ENCODE measurements at places on chromosomes 5 and 9. TPM values are rescaled to one million over a fixed set of nuclear protein-coding genes. Genes with fewer than 3 reads are reported as not detected.

DNA sequence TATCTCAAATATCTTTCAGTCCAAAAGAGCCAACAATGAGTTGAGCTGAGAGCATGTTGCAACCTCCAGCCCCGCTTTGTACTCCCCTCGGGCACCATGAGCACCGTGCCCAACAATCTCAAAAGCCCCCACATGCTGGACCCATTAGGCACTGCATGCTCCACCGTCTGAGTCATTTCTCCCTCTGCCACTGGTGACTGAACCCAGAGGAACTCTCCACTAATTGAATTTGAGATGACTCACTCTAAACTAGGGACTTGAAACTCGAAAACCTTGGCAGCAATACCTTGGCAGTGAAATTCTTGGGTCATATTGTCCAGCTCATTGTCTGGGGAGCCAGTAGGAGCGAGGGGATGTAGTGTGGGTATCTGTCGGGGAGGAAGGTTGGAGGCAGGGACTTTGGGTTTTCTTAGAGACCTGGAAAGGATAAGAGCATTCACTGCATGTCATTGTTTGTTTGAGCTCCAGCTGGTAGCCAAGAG is 49.9 kb upstream of the SLIT3 start:
- no peak for DNase-seq
- no peaks in the 10 kb centered on the region for H3K36me3 ChIP-seq
- H3K4me3 ChIP-seq, result no peak overlapping the region

PDZD2 gene
- total RNA-seq, result not detected

DNA sequence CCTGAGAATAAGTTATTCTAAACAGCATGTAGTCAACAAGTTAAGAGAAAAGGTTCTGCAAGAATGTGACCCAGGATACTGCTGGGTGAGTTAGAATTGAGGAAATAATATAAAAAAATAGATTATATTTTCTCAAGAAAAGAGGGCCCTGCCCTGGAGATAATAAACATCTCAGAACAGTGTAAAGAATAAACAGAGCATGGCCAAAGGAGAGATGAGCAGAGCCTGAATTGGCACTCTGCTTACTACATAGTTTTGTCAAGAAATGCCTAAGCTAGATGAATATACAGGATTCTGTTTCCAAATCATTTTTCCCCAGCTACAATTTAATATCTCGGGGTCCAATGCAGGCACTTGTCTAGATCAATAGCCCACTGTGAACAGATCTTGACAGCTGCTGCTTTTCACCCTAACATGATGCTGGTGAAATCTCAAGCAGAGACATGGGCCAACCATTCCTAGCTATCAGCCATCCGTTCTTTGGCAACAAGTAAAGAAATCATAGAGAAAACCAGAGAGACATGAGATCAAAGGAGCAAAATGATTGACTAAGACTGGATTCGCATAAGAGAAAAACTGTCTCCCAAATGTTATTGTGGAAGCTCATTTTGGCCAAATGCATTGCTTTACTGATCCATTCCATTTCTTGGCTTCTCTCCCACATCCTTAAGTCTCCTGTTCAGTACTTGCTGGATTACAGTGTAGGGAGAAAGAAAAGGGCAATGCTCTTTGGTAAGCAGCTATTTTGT is 173.2 kb downstream of the PRELID2 start:
- H3K27ac ChIP-seq, result no peak overlapping the region
- no peak for DNase-seq
- H3K27me3 ChIP-seq, result no peaks in the 10 kb centered on the region
- H3K4me3 ChIP-seq, result no peak overlapping the region
- H3K4me1 ChIP-seq, result no peaks in the 10 kb centered on the region

DNA sequence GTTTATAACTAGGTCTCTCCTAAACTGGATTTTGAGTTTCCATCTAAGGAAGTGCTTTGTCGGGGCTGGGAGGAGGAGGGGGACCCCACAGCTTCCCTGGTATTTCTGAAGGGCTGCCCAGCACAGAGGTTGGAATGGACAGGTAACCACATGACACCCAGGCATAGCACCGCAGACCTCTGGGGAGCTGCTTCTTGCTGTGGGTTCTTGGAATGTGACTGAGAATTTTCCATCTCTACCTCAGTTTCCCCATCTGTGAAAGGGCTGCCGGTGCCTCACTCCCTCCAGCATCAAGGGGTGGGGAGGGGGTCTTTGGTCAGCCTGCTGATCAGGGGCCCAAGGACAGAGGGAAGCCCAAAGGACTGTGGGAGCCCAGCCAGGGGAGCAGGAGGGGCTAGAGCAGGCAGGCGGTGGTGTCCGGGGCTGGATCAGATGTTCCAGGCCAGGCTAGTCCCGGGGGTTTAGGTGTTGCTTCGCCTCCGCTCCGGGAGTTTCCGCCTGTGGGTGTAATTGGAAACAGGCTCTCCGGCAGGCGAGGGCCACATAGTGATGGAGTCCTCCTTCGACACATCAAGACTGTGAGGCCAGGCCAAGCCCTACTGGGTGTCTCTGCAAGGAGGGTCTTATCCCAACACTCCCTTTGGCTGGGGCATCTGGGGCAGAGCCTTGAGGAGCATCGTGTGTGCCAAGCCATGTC is 3.3 kb downstream of the OLFML2A start:
- peaks cover 24% of the 10 kb centered on the region for H3K27me3 ChIP-seq
- no peaks in the 10 kb centered on the region for H3K36me3 ChIP-seq
- peaks cover 6% of the 10 kb centered on the region for H3K4me1 ChIP-seq
- no peak for DNase-seq

DNA sequence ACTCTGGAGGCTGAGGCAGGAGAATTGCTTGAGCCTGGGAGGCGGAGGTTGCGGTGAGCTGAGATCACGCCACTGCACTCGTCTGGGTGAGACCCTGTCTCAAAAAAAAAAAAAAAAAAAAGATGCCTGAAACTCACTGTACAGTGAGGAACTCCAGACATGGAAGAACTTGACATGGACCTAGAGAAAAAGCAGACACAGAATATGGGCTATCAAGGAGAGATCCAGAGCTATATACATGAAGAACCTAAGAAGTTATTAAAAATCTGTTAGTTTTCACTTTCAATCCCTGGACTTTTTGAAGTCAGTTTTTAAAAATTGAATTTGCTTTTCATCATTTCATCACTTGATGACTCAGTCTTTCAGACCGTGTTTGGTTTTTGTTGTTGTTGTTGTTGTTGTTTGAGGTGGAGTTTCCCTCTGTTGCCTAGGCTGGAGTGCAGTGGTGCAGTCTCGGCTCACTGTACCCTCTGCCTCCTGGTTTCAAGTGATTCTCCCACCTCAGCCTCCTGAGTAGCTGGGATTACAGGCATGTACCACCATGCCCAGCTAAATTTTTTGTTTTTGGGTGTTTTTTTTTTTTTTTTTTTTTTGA is 20.3 kb downstream of the PAIP2 start:
- DNase-seq, result no peak
- peaks cover 18% of the 10 kb centered on the region for H3K4me1 ChIP-seq
- no peak overlapping the region for H3K27ac ChIP-seq
- H3K27me3 ChIP-seq, result no peaks in the 10 kb centered on the region
- no peak overlapping the region for H3K4me3 ChIP-seq

GRCh38 chr5:72854419-72854818 is 38.0 kb downstream of the TNPO1 start:
- no peak overlapping the region for H3K27ac ChIP-seq
- DNase-seq, result no peak
- H3K4me3 ChIP-seq, result no peak overlapping the region
- H3K27me3 ChIP-seq, result no peaks in the 10 kb centered on the region
- peaks cover 69% of the 10 kb centered on the region for H3K4me1 ChIP-seq
- H3K36me3 ChIP-seq, result peaks cover 59% of the 10 kb centered on the region

DNA sequence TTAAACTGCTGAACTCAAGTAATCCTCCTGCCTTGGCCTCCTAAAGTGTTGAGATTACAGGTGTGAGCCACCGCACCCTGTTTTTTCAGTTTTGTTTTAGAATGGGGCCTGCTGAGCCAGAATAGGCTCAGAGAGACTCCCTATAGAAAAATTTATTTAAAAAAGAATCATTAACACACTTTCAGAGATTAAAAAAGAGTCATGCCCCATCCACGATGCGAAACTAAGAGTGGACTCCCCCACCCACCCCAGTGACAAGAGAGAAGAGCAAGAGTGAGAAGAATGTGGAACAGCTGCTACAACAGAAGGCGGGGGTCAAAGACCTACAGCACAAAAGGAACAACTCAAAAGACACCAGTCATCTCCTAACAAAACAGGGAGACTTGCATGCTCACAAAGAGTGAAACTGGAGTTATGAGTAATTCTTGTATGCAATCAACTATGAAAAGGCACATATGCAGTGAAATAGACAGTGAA is 47.2 kb downstream of the GLDC start:
- H3K27ac ChIP-seq, result peak overlapping the region; percentile 57
- no peak overlapping the region for H3K4me3 ChIP-seq
- peaks cover 5% of the 10 kb centered on the region for H3K4me1 ChIP-seq
- H3K27me3 ChIP-seq, result no peaks in the 10 kb centered on the region
- DNase-seq, result peak; percentile 39

- no peak overlapping the region for H3K27ac ChIP-seq
- H3K27me3 ChIP-seq, result peaks cover 9% of the 10 kb centered on the region
- H3K36me3 ChIP-seq, result no peaks in the 10 kb centered on the region
- H3K4me3 ChIP-seq, result no peak overlapping the region
These were observed 235.7 kb downstream of the NSG2 start for GRCh38 chr5:174281089-174281760.

DNA sequence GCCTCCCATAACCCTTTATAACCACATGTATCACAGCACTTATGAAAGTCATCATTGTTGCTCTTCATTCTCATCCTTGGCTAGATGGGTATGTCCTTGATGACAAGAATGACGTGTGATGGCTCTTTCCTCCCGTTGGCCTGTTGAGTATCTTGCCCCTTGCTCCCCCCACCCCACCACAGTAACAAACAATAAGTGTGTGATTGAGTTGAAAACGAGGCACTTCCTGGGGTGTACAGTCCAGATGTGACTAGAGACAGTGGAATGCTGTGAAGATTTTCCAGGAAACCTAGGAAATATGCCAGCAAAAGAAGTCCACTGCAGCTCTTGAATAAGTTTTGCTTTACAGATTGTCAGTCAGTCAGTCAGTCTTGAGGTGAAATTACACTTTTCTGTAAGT is 262.5 kb downstream of the ELAVL2 start:
- H3K27me3 ChIP-seq, result no peaks in the 10 kb centered on the region
- H3K27ac ChIP-seq, result no peak overlapping the region

STC2 gene
- 40.9 TPM for total RNA-seq

GRCh38 chr5:54323495-54323894 is 13.1 kb upstream of the ARL15 start:
- no peak for DNase-seq
- H3K36me3 ChIP-seq, result no peaks in the 10 kb centered on the region
- H3K4me3 ChIP-seq, result no peak overlapping the region
- peaks cover 20% of the 10 kb centered on the region for H3K27me3 ChIP-seq
- H3K4me1 ChIP-seq, result no peaks in the 10 kb centered on the region
- H3K27ac ChIP-seq, result no peak overlapping the region

DNA sequence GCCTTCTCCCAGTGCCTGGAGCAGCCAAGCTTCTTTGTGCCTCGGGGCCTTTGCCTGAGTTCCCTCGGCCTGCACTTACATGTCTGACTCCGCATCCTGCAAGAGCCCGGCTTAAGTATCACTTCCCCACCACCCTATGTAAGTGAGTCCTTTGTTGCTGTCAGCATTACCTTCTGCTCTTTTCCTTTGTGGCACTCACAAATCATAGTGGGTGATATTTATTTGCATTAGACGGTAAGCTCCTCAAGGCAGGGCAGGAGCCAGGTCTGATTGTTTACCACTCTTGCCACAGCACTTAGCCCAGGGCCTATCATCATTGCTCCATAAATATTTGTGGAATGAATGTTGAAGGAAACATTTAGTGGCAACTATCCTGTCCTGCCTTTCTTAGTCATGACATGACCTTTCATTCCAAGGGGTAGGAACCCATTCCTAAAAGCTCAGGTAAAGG is 4.8 kb downstream of the GM2A start:
- DNase-seq, result no peak
- no peak overlapping the region for H3K27ac ChIP-seq
- H3K27me3 ChIP-seq, result no peaks in the 10 kb centered on the region
- H3K4me3 ChIP-seq, result no peak overlapping the region
- H3K36me3 ChIP-seq, result no peaks in the 10 kb centered on the region

IFNE gene
- total RNA-seq, result not detected

- peak overlapping the region; percentile 85 for H3K27ac ChIP-seq
- peak overlapping the region; percentile 59 for H3K4me3 ChIP-seq
- peak; percentile 52 for DNase-seq
- peaks cover 62% of the 10 kb centered on the region for H3K4me1 ChIP-seq
- no peaks in the 10 kb centered on the region for H3K27me3 ChIP-seq
- H3K36me3 ChIP-seq, result no peaks in the 10 kb centered on the region
These were observed 75.8 kb downstream of the F2RL2 start for GRCh38 chr5:76547242-76547890.

CNTNAP3 gene
- total RNA-seq, result not detected

- peaks cover 13% of the 10 kb centered on the region for H3K4me1 ChIP-seq
- DNase-seq, result no peak
- H3K4me3 ChIP-seq, result no peak overlapping the region
- peaks cover 90% of the 10 kb centered on the region for H3K36me3 ChIP-seq
- no peaks in the 10 kb centered on the region for H3K27me3 ChIP-seq
These were observed 35.1 kb downstream of the MTAP start for GRCh38 chr9:21837501-21837900.

GRCh38 chr9:13360188-13360587 is 80.7 kb upstream of the MPDZ start:
- H3K27me3 ChIP-seq, result no peaks in the 10 kb centered on the region
- H3K36me3 ChIP-seq, result no peaks in the 10 kb centered on the region
- no peak for DNase-seq
- no peak overlapping the region for H3K27ac ChIP-seq
- H3K4me1 ChIP-seq, result no peaks in the 10 kb centered on the region

All from activated CD8-positive, alpha-beta T cell treated with anti-CD3 and anti-CD28 coated beads for 36 hours (primary cell).